ENCODE measurements at places on chromosomes 5 and 9.

- no peak for DNase-seq
Measured at GRCh38 chr5:163436515-163436914, 880 bp upstream of the CCNG1 start.

DNA sequence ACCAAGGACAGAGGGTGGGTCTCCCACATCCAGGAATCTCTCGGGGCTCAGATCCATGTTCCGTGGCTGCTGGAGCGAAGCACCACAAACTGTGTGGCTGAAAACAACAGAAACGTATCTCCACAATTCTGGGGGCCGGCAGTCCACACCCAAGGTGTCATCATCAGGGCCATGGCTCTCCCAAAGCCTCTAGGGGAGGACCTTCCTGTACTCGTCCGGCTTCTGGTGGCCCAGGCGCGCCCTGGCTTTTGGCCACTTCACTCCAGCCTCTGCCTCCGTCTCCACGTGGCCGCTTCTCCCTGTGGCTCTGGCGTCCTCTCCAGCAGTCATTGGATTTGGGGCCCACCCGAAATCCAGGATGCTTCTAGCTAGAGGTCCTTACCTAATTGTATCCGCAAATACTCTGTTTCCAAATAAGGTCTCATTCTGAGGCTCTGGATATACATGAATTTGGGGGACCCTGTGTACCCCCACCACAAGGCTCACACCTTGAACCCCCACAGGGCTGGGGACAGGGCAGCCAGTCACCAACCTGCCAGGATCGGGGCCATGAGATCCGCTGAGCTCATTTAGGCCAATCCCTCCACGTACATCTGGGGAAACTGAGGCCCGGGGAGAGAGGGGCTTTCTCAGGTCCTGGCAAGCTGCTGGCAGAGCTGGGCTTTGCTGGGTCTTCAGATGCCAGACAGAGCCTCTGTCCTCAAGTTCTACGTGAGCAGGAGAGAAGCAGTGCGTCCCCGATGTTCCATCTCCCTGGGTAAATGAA, 158.2 kb downstream of the OLFM1 start:
- no peak for DNase-seq

DNA sequence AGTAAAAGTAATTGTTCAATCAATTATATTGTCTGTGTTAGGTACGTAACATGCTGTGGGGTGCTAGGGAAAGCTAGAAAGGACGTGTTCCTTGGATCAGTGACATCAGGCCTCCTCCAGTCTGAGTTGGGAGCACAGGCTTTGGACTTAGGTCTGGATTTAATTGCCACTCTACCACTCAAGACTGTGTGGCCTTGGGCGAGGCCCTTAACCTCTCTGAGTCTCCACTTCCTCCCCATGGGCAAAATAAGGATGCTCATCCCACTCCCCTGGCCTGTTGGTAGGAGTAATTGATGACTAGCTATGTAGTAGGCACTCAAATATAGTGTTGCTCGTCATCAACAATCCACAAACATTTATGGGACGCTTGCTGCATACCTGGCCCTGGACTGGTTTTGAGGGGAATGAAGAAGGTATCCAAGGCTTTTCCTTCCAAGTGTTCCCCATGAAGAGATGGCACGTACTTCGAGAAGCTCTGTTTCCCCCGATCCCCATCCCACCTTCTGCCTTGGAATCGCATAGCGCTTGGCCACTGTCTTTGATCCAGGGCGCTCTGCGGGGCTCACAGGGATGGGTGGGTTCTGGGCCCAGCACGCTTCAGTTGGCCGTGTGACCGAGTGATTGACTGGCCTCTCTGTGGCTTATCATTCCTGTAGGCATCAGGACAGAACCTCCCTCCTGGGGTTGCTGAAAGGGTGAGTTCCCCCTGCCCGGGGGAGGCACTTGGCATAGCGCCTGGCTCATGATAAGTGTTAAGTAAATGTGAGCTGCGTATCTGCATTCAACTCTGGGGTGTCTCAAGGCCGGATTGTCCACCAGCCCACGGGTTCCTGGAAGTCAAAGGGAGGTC, 8.1 kb downstream of the FGF18 start:
- no peak for DNase-seq

DNA sequence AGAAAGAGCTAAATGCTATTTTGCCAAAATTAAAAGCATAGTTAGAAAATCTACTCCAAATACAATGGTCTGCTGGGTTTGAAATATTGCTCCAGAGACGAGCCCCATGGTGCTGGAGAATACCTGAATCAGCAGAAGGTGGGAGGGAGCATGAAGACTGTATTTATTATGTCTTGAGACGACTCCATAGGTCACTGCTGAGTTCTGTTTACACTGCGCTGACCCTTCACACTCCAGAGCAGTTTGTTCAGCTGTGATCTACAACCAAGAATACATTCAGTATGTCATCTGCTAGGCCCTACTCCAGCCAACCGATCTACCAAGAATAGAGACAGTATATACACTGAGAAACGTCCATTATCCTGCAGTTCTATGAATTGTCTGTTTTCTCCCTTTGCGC, 150.5 kb downstream of the TLE1 start:
- no peak for DNase-seq

DNA sequence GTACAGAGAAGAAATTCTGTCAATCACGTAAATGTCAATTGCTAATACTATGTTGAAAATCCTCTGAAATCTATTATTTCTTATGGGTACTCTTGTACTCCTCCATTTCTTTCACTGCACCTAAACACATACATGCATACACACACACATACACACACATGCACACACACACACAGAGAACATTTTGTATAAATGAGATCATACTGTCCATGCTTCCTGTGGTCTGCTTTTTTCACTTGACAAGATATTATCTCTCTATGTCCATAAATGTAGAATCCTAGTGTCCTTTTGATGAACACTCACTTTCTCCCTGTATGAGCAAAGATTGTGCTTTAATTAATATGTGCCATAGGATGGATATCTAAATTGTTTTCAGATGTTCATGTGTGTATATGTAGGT, 32.7 kb upstream of the TLR4 start:
- no peak for DNase-seq

DNA sequence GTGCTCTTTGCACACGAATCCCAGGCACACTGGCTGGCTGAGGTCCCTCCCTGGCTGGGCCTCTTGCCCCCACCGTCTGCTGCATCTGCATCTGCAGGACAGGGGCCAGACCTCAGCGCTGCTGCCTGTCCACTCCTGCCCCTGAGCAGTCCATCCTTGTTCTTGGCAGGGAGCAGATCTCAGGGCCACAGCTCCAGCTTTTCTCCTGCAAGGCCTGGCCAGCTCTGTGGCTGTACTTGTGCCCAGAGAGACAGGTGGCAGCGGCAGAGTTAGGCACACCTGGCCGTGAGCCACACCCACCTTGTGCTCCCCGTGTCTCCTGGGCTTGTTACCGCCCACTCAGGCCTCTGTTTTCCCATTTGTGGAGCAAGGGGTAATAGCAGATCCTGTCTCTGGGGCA, 13.9 kb downstream of the NEK6 start:
- DNase-seq: no peak

DNA sequence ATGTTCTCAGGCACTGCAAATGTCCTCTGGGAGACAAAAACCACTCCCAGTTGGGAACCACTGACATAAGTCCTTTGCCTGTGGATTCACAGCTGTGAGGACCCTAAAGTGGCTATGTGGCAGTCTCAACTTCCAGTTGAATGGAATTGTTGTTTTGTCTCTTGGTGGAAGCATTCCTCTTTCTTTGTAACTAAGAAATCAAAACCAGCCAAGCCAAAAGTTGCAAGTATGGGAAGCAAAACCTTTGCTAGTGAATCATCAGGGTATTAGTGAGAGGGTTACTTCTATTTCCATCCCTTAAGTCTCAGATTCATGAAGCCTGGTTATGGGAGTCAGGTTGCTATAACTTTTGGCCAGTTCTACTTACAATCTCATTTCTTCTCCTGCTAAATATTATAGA, 49.8 kb upstream of the RPS23 start:
- DNase-seq: no peak

GRCh38 chr5:34734326-34734725, 78.2 kb downstream of the RAI14 start:
- DNase-seq: no peak

DNA sequence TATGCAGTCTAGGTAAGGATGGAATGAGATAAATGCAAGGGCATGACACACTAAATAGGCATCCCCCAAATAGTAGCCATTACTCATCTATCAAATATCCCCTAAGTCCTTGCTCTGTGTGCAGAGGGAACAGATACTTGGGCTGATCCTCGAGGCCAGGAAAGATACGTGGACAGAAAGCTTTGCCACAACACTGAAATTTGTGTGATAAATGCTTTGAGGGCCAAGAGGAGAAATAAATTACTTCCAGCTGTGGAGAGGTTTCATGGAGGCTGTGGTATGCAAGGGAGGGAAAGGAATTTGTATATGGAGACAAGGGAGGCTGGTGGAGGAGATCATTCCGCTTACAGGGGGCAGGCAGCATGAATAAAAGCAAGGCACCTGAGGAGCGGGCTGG, 18.5 kb downstream of the ATOX1 start:
- no peak for DNase-seq

DNA sequence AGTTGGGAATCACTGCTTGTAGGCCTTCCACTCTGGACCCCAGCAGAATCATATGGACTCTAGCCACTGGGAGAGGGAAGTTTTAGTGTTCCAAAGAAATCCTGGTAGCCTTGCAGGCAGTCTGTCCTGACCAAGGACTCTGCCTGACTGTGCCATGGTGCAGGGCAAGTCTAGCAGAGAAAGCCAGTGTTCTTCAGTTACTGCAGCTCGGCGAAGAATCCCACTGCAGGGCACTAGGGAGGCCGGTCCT, 20.3 kb upstream of the MATR3 start:
- no peak for DNase-seq

GRCh38 chr9:125521462-125522327, 185.3 kb downstream of the MAPKAP1 start:
- DNase-seq: peak; percentile 37

DNA sequence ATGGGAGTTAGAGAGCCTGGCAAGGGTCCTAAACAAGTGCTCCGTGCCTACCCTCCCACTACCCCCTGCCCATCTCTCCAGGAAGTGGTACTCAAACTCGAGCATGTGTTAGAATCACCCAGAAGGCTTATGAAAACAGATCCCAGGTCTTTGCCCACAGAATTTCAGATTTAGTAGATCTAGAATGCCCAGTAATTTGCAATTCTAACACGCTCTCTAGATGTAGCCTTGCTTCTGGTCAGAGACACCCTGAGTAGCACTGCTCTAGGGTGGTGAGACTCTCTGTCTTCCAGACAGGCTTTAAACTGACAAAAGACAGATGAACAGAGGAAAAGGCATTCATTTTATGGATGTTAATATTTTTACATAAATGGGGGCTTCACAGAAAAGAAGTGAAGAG, 20.7 kb upstream of the ERMP1 start:
- no peak for DNase-seq

GRCh38 chr9:19553441-19553840, 144.6 kb downstream of the ACER2 start:
- DNase-seq: no peak

GRCh38 chr5:43006424-43007202, 33.5 kb downstream of the ANXA2R start:
- no peak for DNase-seq

- no peak for DNase-seq
Measured at GRCh38 chr5:30194595-30194994, 998.9 kb upstream of the CDH6 start.

- DNase-seq: no peak
Measured at GRCh38 chr9:11064909-11065308, 452.1 kb upstream of the PTPRD start.

GRCh38 chr5:161278739-161279660, 267.5 kb downstream of the GABRB2 start:
- DNase-seq: no peak

- DNase-seq: no peak
Measured at GRCh38 chr5:41447650-41448510, 62.5 kb downstream of the PLCXD3 start.

GRCh38 chr5:94312298-94312697, 306.1 kb downstream of the KIAA0825 start:
- no peak for DNase-seq

DNA sequence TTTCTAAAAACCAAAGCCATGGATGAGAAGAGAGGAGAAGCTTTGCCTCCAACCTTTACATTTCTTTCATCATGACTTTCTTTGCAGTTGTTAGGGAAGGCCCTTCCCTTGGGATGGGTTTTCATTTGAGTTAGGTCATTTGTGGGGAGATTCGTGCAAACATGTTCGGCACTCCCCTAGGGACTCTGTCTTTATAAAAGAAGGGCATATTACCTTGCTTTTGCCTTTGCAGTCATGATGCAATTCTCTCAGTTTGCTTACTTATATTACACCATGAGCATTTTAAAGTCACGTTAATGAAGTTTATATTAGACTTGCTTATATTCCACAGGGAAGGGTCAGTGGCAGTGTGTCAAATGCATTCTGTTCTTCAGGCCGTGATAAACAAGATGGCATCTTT, 289.3 kb upstream of the WWC1 start:
- no peak for DNase-seq

DNA sequence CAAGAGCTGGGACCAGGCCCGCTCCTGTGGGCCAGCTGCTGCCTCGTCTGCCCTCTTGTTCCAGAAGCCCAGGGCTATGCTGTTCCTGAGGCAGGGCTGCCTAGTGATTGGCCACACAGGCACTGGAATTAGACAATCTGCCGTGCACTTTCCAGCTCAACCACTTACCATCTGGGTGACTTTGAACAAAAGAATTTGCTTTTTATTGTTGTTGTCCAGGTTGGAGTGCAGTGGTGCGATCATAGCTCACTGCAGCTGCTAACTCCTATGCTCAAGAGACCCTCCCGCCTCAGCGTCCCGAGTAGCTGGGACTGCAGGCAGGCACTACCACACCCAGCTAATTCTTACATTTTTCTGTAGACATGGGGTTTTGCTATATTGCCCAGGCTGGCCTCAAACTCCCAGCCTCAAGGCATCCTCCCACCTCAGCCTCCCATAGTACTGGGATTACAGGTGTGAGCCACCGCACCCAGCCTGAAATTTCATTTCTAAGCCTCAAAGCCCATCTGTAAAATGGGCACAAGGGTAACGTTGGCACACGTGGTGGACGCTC, 1.2 kb upstream of the NEK6 start:
- no peak for DNase-seq

DNA sequence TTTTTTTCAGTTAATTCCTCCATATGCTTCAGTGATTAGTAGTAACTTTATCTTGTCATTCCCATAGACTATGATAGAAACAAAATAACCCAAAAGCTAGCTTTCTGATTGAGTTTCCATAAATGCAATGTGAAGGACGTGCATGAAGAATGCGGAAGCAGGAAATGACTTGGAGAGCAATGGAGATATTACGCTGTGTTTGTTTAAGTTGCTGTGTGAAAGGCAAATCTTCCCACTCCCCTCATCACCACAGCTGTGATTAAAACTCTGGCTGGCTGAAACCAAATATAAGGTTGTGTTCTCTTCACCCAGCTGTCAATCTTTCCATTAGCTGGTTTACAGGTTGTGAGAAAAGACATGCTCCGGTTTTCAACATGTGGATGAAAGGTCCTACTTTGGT, 83.9 kb downstream of the NR2F1-AS1 start:
- no peak for DNase-seq

GRCh38 chr5:180423598-180423997, 70.5 kb upstream of the GFPT2 start:
- DNase-seq: no peak

DNA sequence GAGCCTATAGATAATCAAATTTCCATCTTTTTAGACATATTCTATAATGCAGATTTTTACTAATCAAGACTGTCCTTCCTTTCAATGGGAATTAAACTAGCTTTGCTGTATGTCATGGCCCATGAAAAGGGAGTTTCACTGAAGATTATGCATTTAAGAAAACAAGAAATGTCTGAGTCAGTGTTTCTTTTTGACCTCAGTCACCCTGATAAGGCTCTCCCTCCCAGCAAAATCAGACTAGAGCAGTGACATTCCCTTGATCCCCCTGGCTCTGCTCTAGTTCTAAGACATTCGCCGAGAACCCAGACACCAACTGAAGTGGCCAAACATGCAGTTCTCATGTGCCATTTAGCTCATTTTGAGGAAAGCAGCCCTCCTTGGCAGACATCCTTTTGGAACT, 442.0 kb downstream of the ACTL7B start:
- no peak for DNase-seq

All from activated naive CD4-positive, alpha-beta T cell treated with anti-CD3 and anti-CD28 coated beads, Interleukin-2, amount 50 U/mL, for 16 hours (primary cell).